ENCODE measurements at places on chromosomes 2 and 18.

GRCh38 chr2:192585418-192585817, 390.7 kb upstream of the TMEFF2 start:
- DNase-seq, result no peak

DNA sequence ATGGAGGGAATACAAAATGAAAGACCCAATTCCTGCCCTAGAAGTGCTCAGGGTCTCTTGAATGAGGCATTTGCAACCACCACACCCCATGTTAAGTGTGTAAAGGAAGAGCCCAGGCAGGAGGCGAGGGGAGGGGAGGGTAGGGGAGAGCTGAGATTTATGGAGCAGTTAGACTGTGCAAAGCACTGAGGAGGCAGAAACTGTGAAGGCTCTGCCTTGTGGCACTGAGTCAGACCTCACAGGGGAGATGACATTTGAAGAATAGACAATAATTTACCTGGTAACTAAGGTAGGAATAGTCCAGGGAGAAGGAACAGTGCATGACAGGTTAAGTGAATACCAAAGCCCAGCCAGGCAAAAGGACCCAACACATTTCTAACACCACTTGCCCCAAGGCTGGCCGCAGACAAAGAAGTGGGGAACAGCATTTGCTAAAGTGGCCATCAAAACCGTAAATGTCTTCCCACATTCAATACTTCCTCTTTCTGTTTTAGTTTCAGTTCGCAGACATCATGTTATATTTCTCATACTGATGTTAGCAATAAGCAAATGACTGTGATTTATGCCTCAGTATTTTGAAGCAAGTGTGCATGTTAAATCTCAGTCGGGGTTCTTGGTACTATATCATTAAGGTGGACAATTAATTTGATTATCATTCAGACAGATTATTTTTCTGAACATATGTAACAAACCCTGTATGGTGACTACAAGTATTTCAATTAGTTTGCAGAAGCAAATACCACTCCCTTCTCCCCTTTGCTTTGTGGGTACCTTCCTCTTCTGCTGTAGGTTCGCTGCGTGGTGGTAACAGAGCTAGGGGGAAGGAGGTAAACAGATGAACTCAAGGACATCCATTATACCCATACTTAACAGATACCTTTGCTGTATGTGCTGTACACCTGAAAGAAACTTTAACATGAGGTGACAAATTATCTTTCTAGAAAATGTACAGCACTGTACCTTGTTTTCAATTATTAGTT, 27.5 kb downstream of the CDH20 start:
- no peak for DNase-seq

DNA sequence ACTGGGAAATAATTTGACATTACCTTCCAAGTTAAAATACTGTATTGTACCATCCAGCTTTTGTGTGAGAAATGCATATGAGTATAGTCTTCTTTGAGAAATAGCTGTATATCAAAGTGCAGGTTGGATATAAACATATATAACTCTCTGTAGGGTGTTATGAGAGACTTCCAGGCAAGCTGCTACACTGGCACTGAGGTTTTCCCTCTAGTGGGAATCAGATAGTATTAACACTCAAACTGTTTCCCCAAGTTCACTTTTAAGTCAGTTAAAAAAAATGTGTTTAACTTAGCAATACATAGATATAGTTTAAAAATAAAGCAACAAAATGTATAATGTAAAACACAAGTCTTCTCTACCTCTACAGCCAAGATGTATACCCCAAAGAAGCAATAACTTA, 368.4 kb upstream of the SLC8A1 start:
- no peak for DNase-seq

DNA sequence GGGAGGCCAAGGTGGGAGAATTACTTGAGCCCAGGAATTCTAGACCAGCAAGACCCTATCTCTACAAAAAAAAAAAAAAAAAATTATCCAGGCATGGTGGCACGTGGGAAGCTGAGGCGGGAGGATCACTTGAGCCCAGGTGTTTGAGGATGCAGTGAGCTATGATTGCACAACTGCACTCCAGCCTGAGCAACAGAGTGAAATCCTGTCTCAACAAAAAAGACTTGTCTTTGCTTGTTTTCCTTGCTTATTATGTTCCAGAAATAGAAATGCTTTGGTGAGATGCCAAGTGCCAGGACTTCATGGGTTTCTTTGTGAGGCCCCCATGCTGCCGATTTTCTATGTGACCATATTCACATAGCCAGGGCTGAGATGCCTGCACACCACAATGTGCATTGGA, 9.0 kb downstream of the DCDC2C start:
- DNase-seq, result no peak

GRCh38 chr2:129863350-129863749, 116.1 kb upstream of the RAB6C start:
- no peak for DNase-seq

DNA sequence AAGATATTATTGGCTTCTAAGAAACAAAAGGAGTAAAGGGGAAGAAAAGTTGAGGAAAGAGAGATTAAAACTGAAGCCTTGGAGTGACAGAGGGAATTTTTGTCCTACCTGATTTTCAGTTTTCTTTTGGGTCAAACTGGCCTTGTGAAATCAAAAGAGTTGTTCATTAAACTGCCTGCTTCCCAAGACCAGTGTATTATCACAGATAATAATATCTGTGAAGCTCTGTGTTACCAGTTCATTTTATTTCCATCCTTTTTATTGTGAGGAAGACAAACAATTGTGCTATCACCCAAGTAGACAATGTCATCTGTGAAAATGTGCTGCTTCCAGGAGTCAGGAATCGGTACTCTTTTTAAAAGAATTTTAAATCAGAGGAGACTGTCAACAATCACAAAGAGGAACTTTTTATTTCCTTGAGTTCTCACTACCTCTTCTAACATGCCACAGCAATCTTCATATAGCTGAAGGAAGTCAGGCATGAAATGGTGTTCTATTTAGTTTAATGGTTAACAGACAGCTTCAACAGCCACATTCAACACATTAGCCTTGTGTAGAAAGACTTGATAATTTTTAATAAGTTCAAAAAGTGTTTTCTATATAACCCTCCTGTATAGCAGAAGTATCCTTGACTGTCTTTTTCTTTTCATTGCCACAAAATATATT, 554.8 kb downstream of the PIK3C3 start:
- DNase-seq, result no peak

DNA sequence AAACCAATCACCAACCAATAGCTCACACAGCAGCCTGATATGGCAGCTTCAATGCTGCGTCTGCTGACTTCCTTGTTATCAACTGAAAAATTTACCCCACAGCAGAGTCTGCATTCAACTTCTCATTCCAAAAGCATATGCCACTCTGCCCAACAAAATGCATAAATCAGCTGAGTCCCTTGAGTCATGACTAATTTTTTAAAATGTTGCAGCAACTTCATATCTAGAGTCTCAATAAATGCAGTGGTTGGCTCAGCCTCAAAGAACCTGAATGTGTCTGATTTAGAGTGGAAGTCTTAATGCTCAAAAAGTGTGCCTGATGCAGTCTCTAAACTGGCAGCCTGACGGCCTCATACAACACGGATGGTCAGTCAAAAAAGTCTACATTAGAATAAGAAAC, 46.5 kb downstream of the FARSB start:
- no peak for DNase-seq

DNA sequence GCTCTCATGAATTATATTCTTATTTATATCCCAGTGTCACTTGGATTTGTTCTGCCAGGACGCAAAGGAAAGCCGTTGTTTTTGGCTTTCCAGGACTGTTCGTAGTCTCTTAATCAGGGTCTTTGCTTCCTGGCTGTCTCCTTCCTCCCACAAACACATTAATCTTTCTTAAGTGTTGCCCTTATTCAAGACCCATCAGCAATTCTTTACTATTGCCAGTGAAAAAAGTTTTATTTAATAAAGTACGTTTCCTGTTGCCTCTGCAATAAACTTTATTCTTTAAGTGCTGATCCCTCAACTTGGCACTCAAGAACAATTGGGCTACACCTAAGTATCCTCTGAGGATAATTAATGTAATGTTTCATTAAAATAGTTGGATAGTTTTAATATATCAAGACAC, 68.3 kb upstream of the CYP20A1 start:
- no peak for DNase-seq

GRCh38 chr2:45403036-45403435, 208.0 kb downstream of the SRBD1 start:
- DNase-seq, result no peak

- DNase-seq, result no peak
Observed at GRCh38 chr2:60068755-60069154, 484.7 kb downstream of the BCL11A start.

- DNase-seq, result peak; percentile 43
Observed at GRCh38 chr2:177551989-177552421, 159.4 kb downstream of the AGPS start.

GRCh38 chr18:14930076-14930475, 182.1 kb downstream of the ANKRD30B start:
- no peak for DNase-seq

- DNase-seq, result no peak
Observed at GRCh38 chr2:71586471-71586870, 133.1 kb downstream of the DYSF start.

GRCh38 chr2:200127848-200128247, 172.5 kb downstream of the MAIP1 start:
- DNase-seq, result no peak

DNA sequence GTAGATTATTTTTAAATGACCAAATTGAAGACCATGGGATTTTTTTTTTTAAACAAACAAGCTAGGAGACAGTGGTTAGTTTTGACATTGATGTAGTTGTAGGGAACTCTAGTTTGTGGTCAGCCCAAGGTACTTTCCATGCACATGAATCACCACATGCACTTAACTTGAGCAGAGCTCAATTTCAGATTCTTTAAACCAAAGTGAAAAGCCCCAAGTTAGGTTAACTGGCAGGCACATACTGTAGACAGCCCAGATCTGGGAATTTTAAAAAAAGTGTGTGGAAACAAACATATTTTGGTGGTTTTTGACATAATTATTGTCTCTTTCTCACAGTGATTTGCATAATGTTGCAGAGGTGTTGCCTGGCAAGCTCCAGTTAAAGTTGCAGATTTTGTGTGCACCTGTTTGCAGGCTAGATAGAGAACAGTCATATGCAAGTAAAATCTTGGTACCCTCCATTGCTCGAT, 88.4 kb downstream of the BCL2L11 start:
- no peak for DNase-seq

GRCh38 chr2:218990052-218990451, 3.2 kb downstream of the CRYBA2 start:
- DNase-seq, result no peak

DNA sequence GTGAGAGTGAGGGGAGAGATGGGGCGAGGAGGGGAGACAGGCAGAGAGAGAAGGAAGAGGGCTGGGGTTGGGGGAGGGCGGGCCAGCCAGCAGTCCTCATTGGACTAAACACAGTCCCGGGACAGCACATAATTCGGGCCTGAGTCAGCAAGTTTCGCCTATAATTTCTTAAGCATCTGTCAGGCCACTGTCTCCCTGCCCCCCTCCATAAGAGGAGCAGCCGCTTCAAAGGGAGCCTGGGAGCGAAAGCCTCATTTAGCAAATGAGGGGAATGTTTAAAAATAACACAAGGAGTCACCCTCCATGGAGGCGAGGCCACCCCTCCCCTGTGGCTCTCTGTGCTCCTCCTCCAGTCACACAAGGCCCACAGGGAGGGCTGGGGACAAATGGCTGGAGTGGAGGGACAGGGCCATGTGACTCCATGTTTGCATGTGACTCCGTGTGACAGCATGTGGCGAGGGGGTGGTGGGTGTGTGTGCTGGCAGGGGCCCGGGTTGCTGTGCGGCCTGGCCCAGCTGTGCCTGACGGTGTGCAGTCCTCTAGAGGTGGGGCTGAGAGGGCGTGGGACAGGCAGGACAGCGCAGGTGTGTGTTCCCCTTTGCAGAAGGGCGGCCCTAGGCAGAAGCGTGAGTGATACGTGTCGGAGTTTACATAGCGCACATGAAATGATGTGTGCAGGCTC, 162.4 kb downstream of the CELF4 start:
- DNase-seq, result peak; percentile 68

DNA sequence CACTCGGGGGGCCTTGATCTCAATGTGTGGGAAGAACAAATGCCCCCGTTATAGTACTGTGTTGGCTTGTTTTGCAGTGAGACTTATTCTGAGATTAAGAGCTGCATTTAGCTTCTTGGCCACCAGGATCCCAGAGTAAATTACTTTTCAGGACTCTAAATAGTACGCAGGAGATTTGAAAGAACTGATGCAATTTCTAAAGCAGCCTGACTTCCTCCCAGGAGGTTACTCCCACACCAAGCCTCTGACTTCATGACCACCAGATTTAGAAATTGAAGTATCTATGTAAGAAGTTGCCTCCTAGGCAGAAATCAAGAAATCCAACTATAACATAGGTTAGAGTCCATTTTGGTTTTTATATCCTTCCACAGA, 67.0 kb downstream of the FEZ2 start:
- DNase-seq, result no peak

- DNase-seq, result no peak
Observed at GRCh38 chr2:235614176-235614860, 120.5 kb downstream of the AGAP1 start.

- DNase-seq, result no peak
Observed at GRCh38 chr2:127003070-127003800, 103.7 kb downstream of the BIN1 start.

All from hindlimb muscle (tissue), 1 donor.